HEK293T (cell line): ENCODE measurements at places on chromosomes 11 and 22.

GRCh38 chr11:10858439-10859325, 829 bp upstream of the ZBED5 start:
- DNase-seq = peak; percentile 47

GRCh38 chr11:106785913-106786650, 232.2 kb downstream of the GUCY1A2 start:
- no peak for DNase-seq

GRCh38 chr11:80321786-80322185, 881.0 kb upstream of the TENM4 start:
- DNase-seq = no peak

GRCh38 chr11:47587039-47587716, 700 bp downstream of the FAM180B start:
- DNase-seq = no peak

DNA sequence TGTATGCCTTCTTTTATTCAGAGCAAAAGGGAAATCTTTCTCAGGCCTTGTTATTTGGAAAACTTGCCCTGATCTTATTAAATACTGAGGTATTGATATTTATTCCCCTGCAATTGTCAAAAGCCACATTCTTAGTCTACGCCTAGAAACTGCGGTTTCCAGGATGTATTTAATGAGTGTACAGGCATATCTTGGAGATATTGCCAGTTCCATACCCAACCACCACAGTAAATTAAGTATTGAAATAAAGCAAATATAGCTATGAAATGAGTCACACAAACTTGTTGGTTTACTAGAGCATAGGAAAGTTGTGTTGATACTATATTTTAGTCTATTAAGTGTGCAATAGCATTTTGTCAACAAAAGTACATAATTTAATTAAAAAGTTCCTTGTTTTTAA, 152.7 kb upstream of the CCDC179 start:
- no peak for DNase-seq

DNA sequence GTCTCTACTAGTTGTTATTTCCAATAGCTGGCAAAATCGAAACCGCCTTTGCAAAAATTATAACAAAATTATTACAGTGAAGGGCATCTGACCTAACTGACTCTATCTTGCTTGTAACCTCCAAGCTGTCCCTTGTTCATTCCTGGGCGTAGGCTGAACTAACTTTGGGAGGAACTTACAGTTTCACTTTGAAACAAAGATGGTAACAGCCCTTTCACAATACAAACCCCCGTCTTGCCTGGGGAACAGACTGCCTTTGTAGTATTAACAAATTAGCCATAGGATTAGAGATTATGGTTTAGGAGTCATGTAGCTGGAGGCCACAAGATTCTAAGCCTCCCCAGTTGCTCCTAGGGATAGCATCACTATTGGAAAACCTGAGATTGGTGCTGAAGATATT, 131.6 kb upstream of the HSD17B12 start:
- no peak for DNase-seq

DNA sequence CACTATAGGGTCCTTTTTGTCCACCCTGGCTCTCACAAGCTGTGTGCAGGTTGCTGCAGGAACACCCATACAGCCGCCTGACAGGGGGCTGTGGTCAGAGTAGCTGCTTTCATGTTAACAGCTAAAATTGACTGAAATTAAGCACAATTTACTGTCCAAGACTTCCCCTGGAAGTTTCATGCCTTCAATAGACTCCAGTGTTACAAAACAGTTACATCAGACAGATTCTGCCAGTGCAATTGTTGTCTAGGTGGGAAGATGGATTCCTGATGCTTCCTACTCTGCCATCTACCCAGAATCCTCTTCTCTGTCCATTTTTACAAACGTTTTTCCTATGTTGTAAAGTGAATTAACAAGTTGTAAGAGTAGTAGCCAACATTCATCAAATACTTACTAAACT, 5.3 kb upstream of the TSKU start:
- DNase-seq = no peak

GRCh38 chr11:93895106-93895862, 44.9 kb upstream of the VSTM5 start:
- peak; percentile 41 for DNase-seq

- DNase-seq = no peak
Measured at GRCh38 chr11:119277660-119278059, 39.3 kb downstream of the MCAM start.

GRCh38 chr11:42521994-42522393, 789.8 kb upstream of the API5 start:
- no peak for DNase-seq

- no peak for DNase-seq
Measured at GRCh38 chr11:99742501-99742900, 721.8 kb downstream of the CNTN5 start.

GRCh38 chr11:130407978-130408377, 20.4 kb downstream of the ADAMTS8 start:
- DNase-seq = no peak

DNA sequence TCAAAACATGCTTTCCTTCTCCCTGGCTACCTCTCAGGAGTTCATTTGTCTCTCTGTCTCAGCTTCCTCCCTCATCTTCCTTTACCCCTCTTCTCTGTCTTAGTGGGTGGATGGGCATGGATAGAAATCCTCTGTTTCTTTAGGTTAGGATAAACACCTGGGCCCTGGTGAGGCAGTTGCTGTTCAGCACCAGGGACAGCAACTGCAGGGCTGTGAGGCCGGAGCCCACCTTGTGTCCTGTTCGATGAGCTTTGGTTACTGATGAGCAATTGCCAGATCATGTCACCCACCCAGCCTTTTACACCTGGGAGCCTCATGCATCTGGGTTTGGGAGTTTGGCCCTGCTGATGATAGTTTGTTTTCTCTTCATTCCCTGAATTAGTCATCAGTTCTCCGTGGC, 6.1 kb upstream of the CRYBB3 start:
- DNase-seq = no peak

DNA sequence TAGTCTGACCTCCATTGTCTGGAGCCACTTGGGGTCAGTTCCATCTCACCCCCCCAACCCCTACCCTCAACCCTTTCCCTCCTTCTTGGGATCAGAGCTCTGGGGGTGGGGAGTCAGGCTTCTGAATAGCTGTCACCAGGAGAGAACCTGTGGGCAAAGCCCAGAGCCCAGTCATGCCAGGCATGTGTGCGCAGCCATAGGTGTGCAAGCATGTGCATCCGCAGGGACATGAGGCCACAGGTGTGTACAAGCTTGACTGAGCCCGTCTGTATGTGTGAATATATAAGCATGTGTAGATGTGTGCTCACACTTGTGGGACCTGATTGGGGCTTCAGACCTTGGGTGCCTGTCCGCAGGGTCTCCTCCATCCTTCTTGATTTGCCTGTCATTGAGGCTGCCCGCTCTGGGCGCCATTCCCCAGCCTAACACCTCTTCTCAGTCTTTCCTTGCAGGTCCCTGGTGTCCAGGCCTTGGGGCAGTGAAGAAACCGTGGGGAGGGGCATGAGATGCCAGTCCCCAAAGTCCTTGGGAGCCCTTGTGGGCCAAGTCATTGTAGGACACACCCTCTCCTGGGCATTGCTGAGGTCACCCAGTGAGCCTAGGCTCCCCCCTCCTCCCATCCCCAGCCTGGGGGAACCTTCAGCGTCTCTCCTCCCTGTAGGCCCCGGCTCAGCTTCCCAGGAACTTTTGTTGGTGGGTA, 9.0 kb downstream of the ATG16L2 start:
- DNase-seq = no peak

DNA sequence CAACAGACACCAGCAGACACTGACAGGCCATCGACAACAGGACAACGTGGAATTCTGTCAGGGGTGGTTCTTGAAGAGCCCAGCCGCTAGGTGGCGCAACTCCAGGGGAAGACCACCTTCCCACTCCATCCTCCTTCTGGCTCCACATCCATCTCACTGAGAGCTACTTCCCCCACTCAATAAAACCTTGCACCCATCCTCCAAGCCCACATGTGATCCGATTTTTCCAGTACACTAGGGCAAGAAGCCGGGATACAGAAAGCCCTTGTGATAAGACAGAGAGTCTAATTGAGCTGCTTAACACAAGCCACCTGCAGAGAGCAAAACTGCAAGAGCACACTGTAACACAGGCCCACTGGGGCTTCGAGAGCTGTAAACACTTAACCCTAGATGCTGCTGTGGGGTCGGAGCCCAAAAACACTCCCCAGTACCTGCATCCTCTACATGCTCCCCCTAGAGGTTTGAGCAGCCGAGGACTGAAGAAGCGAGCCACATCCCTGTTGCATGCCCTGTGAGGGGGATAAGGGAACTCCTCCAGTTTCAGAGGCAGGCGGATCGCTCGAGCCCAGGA, 11.5 kb upstream of the RAB39A start:
- peak; percentile 72 for DNase-seq

DNA sequence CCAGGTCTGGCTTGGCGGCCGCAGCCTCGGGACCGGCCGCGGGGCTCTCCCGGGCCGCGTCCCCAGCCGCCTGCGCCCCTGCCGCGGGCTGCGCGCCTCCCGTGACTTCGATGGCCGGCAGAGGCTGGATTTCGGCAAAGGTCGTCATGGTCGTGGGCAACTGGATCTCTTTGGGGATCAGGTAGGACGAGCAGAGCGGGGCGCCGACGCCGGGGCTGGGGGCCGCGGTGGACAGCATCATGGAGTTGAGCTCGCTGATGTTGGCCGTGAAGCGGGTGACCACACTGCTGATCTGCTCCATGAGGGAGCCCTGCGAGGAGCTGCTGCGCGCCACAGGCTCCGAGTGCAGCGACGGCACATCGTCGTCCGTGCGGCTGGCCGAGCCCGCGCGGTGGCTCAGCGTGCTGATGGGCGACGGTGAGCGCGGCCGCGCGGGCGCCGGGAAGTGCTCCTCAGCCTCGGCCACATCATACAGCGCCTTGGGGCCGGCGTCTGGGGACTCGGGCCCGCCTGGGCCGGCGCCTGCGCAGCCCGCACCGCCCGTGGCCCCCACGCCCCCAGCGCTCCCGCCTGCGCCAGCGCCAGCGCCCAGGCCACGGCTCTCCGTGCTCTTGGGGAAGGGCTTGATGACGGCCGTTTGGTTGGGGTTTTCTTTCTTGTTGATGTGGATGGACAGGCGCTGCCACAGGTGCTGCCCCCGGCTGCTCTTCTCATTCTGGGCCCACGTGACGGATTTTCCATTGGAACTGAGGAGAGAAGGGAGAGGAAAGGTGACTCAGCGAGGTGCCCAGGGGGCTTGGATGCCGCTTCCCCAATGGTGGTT, 171.4 kb upstream of the CTSC start:
- no peak for DNase-seq

DNA sequence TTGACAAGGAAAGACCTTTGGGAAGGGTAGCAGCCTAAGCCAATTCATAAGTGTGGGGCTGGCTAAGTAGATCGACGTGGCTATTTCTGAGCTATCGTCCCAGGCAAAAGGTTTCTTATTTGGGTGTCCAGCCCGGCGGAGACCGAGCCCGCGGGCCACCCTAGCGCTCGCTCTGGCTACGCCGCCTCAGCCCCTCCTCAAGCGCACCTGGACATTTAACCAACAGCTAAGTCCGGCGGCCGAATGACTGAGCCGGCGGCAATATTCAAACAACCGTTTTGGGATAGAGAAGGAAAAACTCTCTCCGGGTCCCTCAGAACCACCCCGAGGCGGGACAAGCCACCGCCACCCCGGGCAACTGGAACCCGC, 457 bp downstream of the RNF141 start:
- DNase-seq = peak; percentile 34

DNA sequence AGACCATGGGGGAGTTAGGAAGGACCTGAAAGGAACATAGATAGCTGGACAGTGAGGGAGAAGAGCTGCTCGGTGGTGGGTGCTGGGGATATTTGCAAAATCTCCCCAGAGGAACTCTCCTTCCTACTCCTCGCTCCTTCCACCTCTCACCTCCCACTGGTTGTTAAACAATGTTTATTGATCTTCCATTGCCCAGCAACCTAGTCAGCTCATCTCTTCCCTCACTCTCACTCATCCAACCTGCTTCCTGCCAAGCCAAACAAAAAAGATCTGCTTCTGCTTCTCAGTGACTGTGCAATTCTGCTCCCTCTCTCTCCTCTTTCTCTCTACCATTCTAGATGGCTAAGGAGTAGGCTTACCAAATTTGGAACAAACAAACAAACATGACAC, 115.0 kb downstream of the SLC1A2 start:
- DNase-seq = no peak

- no peak for DNase-seq
Measured at GRCh38 chr11:68379206-68379605, 66.8 kb downstream of the LRP5 start.

DNA sequence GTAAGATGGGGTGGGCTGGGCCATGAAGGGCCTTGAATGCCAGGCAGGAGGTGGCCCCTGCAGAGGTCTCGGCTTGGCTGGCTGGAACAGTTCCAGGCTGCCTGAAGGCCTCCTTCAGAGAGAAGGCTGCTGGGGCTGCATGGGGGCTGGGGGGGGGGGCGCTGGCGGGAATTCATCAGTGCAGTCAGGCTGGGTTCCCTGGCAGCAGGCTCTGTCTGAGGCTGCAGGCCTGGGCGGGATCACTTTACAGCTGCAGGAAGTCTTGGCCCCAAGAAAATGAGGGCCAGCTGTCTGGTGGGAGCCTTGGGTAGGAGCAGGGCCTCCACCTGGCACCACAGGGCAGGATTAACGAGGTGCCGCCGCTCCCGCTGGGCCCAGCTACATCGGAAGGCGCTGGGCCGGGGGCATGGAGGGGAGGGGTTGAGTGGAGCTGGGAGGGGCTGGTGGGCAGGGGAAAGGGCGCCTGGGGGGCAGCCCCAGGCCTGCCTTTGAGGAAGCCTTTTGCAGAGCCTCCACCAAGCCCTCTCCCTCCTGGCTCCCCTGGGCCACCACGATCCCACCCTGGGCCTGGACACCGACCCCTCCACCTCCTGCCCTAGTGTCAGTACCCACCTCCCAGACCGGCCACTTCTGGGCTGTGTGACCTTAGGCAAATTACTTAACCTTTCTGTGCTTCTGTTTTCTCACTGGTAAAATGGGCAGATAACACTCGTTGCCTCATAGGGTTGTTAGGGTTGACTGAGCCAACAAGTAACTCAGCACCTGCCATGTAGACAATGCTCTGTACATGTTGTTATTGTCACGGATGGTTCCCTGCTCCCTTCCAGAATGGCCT, 31.0 kb upstream of the HMOX1 start:
- no peak for DNase-seq

- DNase-seq = no peak
Measured at GRCh38 chr11:75063741-75064314, 32.8 kb downstream of the OR2AT4 start.

DNA sequence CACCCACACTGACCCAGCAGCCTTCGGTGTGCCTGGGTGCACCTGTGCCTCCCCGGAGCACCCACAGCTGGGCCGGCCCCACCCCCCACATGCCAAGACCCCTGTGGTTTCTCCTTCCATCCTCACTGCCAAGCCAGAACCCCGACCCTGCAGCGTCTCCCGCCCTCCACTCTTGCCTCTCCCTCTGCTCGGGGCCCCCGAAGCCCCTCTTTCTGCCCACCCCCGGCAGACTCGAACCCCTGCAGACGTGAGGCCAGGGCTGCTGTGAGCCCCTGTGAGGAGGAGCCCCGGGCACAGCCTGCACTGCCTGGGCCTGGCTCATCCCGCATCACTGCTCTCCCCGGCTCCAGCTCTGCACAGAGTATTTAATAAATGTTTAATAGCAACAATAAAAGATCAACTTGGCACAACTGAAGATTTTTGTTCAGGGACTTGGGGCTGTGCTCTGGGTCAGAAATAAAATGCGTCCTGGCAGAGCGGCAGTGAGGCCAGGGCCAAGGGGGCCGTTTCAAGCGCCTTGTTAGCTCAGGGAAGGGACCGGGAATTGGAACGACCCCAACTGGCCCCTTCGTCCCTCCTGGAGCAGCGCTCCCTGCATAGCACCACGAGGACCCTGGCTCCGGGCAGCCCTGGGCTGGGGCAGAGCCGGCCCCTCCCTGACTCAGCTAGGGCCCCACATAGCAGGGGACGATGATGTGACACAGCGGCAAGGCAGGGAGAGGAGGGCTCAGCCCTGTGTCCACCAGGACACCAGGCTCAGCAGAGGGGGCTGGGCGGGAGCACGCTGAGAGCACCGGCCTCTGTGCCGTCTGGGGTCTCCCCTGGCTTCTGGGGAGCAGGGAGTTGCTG, 520.8 kb downstream of the BRD1 start:
- no peak for DNase-seq
